AG04450 (cell line): ENCODE measurements at places on chromosomes 3 and 15.

DNA sequence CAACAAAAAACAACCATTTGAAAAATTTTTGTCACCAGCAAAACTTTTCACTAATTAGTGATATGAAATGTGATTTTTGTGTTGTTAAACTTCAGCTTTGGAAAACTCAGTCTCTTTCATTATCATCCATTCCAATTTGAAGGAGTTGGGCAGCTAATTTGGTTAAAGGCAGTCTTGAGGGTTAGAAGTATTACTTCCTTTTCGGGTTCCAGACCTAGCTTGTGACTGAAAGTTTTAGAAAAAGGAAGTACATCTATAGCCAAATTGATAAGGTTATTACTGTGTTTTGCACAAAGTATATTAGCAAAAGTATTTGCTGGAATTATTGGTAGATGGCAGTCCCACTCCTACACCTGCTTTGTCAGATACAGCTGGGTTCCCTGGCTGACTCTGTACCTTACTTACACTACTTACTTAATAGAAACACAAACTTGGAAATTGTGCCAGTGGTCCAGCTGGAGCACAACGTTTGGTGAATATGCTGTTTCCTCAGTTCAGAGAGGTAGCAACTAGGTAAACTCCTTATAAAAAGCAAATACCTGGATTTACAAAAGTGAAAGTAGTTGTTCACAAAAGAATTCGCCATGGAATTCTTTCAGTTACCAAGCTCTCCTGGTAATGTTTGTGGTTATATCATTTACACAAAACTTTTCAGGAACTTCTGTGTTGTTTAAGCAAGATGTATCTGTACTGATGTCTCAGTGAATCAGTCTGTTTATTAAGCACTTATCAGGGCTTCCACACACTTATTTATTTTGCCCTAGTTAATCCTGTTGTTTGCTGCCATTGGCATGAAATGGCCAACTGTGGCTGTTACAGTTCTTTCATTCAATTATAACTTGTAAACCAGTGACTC lies 31.6 kb downstream of the TIPARP start:
- no peak for DNase-seq

DNA sequence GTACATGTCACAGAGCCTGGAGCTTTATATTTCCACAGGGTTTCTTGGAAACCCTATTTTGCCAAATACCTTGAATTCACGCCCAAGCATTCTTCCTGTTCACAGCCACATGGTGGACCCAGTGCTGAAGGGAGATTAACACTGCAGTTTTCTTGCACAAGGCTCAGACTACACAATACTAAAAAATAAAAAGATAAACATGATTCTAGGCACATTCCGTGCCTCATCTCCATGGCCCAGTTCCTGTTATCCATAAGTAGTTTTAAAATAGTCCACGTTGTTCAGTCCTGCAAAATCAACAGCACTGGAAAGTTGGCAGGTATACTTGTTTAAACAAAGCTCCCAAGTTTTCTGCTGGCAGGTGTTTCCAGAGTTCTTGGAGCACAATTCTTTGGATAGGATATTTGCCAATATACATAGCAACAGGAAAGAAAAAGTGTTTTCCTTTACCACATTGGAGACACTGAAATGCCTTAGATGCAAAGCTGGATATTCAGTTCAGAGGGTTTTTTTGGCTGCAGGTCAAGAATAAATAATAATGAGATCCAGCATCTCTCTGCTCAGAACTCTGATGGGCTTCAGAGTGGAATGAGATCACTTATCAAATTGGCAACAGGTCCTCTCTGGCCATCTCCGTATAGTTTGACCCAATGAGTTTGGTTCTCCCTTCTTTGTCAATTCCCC lies 88.1 kb upstream of the TGFBR2 start:
- DNase-seq = no peak

GRCh38 chr3:4757575-4758248 lies 221.5 kb upstream of the BHLHE40 start:
- no peak for DNase-seq

DNA sequence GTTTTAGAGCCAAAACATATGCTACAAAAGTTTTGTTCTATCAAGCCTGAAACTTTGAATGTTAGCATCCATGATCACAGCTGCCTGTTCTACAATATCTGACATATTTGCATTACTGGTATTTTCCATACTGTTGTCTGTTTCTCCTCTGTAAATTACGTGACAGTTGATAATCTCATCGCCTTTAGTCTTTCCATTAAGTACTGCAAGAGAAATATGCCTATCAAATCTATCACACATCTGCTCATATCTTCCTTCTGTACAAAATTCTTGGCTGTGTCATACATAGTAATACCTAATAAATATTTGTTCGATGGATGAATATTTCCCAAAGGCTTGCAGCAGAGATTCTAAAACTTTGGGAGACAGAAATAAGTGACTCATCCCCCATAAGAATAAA lies 717.3 kb downstream of the OTOL1 start:
- DNase-seq = no peak

DNA sequence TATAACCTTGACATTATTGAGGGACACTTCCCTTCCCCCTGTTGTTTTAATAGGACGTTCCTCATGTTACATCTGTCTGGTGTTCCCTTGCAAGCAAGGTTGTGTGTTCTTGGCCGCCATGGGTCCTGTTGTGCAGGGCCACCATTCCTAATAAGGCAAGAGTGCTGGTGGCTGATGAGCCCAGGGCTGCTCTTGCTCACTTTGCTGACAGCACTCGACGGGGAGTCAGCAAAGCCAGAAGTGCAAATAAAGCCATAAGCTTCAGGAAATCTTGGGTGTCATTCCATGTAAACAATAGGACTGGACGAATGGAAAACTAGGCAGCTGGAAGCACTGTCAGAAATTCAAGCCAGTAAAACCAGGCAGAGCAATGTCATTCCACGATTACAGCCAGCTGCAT lies 75.8 kb downstream of the SQOR start:
- no peak for DNase-seq

GRCh38 chr3:30354972-30355371 lies 251.4 kb upstream of the TGFBR2 start:
- no peak for DNase-seq

GRCh38 chr3:174223042-174223441 lies 636.1 kb upstream of the NAALADL2 start:
- DNase-seq = no peak

- no peak for DNase-seq
Observed at GRCh38 chr3:87997966-87998365, 60.8 kb downstream of the CGGBP1 start.

DNA sequence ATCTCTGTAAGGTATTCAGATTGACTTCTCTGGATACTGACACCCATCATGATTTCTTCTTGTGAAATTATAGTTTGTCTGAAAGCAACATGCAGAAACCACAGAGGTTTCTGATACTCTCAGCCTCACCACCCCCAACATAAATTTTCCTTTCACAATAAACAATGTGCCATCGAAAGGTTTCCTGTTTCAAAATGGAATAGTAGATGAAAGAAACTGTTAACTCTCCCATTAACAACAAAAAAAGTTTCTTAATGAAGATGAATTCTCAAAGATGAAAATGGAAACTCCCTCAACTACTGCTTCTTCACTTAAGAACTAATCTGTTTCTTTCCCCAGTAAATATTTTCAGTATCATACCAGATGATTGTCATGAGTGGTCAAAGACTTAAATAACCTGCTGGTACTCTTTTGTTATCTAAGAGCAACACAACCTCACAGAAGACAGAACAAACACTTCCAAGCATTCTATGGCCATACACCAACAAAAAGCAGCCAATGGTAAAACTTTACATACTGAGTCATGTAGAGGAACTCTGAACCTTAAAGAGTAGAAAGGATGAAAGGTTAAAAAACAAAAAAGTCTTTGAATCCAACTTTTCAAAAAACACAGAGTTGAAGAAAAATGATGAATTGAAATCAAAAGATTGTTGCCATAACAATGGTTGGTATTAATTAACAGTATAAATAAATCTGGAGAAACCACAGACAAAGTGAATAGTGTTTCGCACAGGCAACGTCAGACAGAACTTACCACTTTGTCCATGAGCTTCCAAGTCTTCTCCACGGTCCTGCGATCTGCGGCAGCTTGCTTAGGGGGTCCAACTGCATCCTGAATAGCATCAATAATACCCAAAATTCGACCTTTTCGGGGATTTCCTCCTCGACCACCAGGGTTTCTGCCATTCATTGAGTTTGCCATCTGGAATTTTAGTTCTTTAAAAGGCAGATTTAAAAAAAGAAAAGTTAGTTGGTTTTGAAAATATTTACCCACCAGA lies 1.9 kb downstream of the CBLB start:
- no peak for DNase-seq

GRCh38 chr3:188401244-188401993 lies 247.5 kb downstream of the LPP start:
- DNase-seq = no peak

DNA sequence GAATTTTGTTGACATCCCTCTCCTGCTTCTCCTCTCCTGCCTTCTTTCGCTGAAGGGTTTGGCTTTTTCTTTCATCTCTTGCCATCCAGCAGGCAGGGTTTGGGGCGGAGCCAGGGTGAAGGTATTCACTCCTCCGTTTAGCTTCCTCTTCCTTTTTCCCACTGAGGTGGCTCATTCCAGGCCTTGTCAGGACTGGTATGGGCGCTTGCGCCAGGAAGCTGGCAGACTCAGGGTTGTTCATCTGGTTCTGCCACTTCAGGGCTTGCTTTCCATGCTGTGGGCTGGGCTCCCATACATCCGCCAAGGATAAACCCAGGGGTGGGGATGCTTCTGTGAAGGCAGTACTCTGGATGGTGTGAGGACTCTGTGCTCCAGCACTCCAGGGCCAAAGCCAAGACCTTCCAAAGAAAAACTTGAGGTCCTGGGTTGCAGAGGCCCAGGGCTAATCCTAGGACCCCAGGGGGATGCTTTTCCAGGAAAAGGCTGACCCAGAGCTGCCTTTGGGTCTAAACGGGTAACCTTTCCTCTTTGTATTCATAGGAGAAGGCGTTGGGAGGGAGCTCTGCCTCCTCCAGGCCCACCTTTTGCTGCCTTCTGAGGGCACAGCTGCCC lies 7.7 kb upstream of the AMOTL2 start:
- no peak for DNase-seq

GRCh38 chr15:51190424-51191068 lies 95.8 kb upstream of the TNFAIP8L3 start:
- DNase-seq = no peak

DNA sequence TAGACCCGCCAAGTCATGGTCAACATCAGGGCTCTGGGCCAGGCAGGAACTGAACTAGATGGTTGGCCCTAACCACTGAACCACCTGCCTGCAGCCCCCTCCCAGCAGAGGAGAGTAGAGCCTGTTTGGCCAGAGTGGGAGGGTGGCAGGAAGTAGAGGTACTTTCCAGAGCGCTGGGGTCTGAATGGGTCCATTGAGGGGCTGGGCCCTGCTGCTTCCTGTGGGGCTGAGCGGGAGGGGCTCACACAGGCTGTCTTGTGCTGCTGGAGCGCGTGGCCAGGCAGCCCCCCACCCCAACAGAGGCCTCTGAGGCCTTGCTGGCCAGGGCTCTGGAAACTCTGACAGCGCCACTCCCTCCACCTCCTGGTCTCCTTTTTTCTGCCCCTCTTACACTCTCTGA lies 17.4 kb downstream of the CSPG4 start:
- no peak for DNase-seq

GRCh38 chr3:105691053-105691452 lies 177.8 kb downstream of the CBLB start:
- DNase-seq = no peak

- no peak for DNase-seq
Observed at GRCh38 chr3:100265016-100265415, 4.2 kb downstream of the TBC1D23 start.

DNA sequence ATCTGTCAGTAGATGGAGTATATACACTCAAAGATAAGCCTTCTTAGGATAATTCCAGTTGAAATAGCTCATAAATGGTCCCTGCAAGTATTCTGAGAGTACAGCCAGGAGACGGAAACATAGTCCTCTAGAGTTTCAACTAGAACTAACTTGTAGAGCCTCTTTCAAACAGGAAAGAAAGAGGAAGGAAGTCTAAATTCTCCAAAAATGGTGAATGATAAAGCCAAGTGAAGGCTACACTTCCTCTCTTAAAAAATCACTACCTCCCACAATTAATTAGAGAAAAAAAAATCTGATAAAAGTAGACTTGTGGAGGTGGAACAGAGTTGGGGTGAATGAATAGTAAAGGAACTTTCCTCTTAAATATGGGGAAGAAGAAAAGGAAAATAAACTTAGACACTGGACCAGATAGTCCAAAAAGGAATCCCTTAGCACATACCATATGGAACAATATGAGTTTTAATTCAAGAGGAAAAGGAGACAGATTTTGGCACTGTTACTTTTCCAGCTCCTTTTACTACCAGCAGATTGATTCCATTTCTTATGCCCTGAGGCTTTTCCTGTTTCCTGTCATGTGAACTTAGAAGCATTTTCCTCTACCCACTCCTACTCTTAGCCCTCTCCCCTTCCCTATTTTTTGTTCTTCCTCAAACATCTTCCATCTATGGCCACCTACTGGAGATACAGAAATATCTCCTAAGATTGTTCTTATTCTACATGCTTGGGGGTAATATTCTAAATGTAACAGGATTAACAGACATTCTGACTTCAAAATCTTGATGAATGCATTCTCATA lies 207.6 kb downstream of the CHST2 start:
- DNase-seq = no peak

GRCh38 chr3:47455806-47456452 lies 19.8 kb downstream of the SCAP start:
- DNase-seq = no peak

- no peak for DNase-seq
Observed at GRCh38 chr3:117722856-117723255, 1013.3 kb downstream of the TUSC7 start.

GRCh38 chr3:166955201-166955939 lies 424.7 kb downstream of the ZBBX start:
- no peak for DNase-seq

DNA sequence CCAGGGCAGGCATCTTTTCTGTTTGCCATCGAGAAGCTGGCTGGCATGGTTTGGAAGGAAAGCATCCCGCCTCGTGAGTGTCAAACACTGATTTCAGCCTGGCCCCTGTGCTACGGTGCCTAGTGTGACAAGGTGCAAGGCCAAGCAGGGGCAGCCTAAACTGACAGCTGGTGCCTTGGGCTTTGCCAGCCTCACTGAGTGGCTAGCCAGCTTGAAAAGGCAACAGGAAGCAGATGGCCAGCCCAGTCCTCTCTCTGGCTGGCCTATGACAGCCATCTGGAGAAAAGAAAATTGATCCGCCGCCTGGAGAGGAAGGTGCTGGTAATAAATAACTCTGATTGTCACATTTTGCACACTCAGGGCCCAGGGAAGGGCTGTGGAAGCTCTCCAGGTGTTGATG lies 52.2 kb downstream of the C3orf85 start:
- DNase-seq = no peak
